ENCODE measurements at places on chromosomes 6 and 20.

DNA sequence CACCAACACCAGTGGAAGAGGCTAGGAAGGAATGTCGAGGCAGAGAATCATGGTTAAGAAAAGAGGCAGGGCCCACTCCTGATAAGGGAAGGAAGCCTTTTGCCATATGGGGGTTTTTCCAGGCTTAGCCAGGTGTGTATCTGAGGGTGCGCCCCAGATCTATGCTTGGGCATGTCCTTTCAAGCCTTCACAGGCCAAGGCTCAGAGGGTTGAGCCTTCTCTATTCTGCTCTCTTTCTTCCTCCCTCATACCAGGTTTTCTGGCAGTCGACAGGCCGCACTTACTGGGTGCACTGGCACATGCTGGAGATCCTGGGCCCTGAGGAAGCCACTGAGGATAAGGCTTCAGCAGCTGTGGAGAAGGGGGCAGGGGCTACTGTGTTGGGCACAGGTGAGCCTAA is 4.7 kb downstream of the CUL9 start:
- DNase-seq, result no peak

DNA sequence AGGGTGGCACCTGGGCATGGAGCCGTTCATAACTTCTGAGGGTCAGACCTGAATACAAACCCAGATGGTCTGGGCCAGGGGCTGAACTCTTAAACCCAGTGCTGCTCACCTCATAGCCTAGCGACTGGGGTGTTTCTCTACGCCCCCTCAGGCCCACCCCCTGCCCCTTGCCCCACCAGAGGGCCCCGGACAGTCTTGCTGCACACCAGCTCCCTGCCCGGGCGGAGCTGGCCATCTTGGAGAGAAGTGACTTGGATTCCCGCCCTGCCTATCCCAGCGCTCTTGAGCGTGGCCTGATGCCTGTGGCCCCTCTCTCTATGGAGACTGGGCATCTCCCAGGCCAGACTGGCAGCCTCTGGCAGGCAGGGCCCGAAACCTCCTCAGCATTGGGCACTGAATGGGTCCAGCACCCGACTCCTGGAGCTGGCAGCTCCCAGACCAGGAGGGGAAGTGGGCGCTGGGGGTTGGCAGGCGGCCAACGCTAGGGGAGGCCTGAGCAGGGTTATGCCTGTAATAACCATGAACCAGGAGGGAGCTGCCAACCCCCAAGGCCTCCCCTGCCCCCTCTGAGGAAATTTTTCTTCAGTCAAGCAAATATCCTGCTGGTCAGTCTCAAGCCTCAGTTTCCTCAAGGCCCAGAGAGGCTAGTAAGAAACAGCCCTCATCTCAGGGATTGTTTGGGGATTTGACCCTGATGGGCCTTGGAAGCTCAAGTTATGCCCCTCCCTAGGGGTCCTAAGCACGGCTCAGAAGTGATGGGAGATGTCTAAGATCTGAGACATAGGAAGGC is 169.5 kb downstream of the VEGFA start:
- no peak for DNase-seq

- DNase-seq, result no peak
These were observed at the start of gene EMILIN3 for GRCh38 chr20:41366546-41367392. EMILIN3 (minus strand) TSS chr20:41366818; CDS start chr20:41366634, 184 bp downstream.

- DNase-seq, result no peak
These were observed at the start of gene PTK7 for GRCh38 chr6:43075670-43076463. PTK7 (plus strand) TSS chr6:43076314; CDS start chr6:43076489, 175 bp downstream.

DNA sequence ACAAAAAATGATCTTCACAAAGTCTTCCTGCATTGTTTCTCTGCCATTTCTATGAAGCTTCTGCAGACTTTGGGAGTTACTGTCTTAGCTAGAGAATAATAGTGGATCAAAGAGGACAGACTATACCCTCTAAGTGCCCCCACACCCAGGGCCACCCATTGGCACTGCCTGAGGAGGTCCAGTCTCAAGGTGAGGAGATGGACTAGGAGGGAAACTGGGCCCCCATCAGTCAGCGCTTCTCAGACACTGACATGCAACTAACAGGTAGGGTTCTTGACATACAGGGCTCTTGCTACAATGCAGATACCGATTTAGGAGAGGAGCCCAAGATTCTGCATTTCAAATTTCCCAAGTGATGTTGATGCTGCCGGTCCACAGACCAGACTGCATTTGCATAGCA is 24.3 kb downstream of the PCNA start:
- no peak for DNase-seq

DNA sequence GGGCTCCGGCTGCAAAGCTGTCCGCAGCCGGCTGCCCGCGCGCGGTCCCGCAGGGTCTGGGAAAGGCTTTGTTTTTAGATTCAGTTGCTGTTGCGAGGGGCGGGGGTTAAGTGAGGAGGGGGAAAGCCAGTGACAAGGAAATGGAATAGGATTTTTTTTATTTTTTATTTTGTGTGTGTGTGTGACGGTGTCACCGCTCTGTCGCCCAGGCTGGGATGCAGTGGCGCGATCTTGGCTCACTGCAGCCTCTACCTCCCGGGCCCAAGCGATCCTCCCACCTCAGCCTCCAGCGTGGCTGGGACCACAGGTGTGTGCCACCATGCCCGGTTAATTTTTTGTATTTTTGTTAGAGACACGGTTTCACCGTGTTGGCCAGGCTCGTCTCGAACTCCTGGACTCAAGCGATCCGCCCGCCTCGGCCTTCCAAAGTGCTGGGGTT is 615 bp upstream of the UBE2J1 start:
- DNase-seq, result no peak

GRCh38 chr6:111692327-111693164 is 86.9 kb upstream of the TRAF3IP2 start:
- no peak for DNase-seq

DNA sequence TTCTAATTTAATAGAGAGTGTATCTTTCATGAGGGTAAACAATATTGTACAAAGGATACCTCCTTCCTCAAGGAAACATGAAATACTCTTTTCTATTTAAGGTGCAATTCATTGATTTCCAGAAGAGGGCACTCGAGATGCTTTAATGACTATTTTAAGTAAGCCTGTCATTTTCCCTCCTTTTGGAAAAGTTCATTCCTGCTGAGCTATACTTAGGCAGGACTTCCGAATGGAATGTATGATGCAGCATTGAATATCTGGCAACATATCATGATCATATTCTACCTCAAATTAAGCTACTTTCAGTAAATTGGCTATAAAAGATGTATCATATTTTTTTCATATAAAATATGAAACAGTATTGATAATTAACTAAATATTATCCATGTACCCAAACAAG is 5.0 kb downstream of the DST start:
- DNase-seq, result no peak

DNA sequence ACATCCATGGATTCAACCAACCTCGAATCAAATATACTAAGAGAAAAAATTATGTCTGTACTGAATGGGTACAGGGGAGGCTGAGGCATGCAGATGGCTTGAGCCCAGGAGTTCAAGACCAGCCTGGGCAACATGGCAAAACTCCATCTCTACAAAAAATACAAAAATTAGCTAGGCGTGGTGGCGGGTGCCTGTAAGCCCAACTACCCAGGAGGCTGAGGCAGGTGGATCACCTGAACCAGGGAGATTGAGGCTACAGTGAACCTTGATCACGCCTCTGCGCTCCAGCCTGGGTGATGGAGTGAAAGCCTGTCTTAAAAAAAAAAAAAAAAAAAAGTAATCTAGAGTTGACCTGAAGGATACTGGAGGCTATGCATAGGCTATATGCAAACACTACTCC is 219.1 kb upstream of the SNX9 start:
- DNase-seq, result no peak

- no peak for DNase-seq
These were observed 647.8 kb upstream of the MARCKS start for GRCh38 chr6:113209315-113209714.

- DNase-seq, result peak; percentile 97
These were observed 7.6 kb upstream of the RNF114 start for GRCh38 chr20:49928411-49929141.

DNA sequence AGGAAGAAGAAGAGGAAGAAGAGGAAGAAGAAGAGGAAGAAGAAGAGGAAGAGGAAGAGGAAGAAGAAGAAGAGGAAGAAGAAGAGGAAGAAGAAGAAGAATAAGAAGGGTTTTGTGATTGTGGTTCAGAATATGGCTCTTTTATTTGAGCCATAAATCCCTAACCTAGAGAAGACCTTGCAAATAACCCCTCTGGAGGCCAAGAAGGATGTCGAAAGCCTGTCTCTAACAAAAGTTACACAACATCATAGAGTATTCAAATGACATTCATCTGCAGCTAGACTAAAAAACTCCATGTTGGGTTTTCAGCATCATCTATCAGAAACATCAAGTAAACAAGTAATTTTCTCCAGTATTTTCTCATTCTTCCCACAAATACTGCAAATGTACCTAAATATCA is 100.9 kb downstream of the RNASET2 start:
- DNase-seq, result no peak

GRCh38 chr6:131861381-131861780 is 53.6 kb downstream of the ENPP1 start:
- DNase-seq, result no peak

DNA sequence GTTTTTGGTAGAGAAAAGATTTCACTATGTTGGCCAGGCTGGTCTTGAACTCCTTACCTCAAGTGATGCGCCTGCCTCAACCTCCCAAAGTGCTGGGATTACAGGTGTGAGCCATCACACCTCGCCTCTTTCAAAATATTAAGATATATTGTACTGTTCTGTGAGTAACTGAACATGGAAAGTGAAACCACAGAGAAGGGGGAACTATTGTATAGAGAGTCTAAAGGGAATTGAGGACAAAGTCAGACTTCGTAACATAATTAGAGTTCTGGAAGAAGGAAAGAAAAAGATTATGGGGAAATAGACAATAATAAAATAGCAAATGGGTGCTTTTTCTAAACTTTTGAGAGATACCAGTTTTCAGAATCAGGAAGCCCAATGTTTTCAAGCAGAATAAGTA is 17.4 kb upstream of the AKAP7 start:
- no peak for DNase-seq

GRCh38 chr6:108805611-108806167 is 42.5 kb upstream of the ARMC2 start:
- no peak for DNase-seq

DNA sequence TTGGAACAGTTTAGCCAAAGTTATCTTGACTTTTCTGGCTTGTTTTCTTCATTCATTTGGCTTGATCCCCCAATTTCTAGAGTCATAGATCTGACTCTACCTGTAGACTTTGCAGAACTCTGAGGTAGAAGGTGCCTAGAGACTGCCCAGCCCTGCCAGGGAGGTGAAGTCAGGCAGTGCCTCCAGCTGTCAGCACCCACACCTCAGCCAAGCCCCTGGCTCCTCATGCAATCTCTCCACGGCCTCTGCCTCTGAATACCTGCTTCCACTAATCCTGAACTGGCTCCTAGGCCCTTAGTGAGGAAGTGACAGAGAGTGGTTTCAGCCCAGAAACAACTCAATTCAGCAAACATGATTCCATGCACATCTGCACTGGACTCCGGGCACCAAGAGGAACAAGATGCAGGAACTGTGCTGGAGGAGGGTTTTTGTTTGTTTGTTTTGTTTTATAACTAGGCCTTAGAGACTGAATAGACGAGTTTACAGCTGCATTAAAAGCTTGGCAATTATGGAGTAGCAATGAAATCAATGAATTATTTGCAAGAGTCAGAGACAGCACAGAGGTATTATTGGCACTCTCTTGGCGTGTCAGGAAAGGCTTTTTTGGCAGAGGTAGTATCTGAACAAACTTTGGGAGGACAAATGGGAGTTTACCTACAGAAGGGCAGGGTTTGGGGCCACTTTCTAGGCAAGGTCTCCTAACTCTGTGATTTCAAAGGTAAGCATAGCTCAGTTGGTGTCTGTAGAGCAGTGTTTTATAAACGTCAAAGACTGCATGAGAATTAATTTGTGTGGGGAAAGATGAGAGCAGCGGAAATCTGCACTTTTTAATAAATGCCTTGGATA is 25.2 kb downstream of the TGM3 start:
- DNase-seq, result no peak

DNA sequence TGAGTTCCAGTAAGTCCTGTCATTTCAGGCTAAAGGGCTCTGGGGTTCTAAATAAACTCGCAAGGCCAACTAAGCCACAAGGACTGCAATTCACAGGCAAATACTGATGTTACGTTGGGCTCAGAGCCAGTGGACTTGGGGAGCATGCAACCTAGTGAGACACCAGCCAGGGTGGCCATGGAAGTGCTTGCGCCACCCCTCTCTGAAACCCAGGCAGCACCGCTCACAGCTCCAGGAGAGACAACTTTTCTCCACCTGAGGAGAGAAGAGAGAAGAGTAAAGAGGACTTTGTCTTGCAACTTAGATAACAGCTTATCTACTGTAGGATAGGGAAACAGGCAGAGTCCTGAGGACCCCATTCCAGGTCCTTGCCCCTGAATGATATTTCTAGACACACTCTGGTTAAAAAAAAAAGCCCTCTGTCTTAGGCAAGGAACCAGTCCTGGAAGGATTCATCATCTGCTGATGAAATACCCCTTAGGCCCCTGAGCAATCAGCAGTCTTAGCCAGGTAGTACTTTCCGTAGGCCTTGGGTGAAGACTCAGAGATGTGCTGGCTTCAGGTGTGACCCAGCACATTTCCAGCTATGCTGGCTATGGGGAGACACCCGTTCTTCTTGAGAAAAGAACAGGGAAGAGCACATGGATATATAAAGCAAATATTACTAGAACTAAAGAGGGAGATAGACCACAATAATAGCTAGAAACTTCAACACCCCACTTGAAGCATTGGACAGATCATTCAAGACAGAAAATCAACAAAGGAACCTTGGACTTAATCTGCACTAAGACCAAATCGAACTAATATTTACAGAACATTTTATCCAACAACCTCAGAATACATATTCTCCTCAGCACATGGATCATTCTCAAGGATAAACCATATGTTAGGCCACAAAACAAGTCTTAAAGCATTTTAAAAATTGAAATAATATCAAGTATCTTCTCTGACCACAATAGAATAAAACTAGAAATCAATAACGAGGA is 31.5 kb upstream of the TBC1D32 start:
- DNase-seq, result no peak

GRCh38 chr6:89689732-89690131 is 51.2 kb upstream of the LYRM2 start:
- DNase-seq, result no peak

- DNase-seq, result no peak
These were observed 2.9 kb upstream of the ZHX3 start for GRCh38 chr20:41320441-41320840.

DNA sequence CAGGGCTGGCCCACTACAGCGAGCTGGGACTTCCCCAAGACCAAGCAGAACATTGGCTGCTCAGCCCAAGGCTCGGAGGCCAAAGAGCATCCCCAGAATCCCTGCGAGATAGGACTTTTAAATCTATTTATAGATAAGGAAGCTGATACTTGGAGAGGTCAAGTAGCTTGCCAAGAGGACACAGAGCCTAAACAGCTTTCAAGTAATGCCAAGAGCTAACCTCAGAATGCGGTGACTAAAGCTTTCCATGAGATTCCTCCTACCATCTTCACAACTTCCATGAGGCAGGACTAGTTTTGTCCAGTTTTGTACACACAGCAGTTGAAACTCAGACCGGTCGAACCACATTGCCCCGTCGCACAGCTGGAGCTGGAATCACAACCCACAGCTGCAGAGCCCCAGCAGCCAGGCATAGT is 168.1 kb upstream of the TOP1 start:
- no peak for DNase-seq

DNA sequence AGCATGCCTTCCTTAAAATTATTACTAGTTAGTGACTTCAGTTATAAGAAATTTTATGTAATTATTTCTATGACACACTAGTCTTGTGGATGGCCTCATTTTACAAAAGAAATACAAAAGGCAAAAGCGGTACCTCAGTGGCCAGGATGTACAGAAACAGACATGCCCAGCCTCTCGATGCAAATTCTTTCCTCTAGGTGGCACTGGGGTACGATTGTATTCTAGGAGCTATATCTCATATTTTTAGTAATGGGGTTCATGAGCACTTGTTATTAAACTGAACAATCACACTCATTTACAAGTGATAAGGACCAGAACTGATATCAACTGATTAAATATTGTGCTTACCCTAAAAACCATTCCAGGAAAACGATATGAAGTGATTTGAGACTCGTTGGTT is 59.8 kb downstream of the SOD2 start:
- DNase-seq, result no peak

Data from esophagus muscularis mucosa (tissue), 4 donors.